ENCODE measurements at places on chromosomes 1 and 21.

- peak; percentile 58 for DNase-seq
These were observed 577 bp upstream of the CEP350 start for GRCh38 chr1:179953974-179954492.

DNA sequence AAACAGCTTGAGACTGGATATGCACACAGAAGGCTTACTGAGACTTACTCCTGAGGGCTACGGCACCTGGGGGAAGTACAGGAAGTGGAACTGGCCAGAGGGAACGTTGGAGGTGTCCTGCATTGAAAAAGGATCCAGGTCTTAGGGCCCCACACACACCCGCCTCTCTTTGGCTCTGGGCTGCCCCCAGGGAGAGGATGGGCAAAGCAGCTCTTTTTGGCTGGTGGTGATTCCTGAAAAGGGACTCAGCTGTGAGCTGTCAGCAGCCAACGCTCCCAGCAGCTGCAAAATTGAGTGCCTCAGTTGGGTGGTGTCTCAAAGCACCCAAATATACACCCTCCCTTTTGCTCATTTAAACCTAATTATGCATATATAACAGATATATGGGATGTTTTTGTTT, 213.2 kb downstream of the TNR start:
- DNase-seq = no peak

DNA sequence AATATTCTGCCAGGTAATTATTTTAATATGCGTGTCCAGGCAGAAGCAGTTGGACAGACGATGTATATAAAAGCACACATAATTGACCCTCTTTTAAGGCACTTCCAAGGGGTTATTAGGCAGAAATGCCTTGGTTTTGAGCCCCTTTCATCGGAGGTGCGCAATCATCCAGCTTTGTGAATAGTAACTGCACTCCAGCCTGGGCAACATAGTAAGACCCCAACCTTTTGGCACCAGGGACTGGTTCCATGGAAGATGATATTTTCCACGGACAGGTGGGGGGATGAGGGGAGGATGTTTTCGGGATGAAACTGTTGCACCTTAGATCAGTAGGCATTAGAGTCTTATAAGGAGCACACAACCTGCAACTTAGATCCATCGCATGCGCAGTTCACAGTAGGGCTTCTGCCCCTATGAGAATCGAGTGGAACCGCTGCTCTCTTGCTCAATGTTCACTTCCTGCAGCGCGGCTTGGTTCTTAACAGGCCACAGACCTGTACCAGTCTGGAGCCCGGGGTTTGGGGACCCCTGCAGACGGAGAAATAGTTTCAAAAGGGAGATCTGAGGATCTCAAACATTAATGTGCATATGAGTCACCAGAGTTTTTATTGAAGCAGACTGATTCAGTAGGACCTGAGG, 1.8 kb upstream of the MCOLN2 start:
- peak; percentile 44 for DNase-seq

DNA sequence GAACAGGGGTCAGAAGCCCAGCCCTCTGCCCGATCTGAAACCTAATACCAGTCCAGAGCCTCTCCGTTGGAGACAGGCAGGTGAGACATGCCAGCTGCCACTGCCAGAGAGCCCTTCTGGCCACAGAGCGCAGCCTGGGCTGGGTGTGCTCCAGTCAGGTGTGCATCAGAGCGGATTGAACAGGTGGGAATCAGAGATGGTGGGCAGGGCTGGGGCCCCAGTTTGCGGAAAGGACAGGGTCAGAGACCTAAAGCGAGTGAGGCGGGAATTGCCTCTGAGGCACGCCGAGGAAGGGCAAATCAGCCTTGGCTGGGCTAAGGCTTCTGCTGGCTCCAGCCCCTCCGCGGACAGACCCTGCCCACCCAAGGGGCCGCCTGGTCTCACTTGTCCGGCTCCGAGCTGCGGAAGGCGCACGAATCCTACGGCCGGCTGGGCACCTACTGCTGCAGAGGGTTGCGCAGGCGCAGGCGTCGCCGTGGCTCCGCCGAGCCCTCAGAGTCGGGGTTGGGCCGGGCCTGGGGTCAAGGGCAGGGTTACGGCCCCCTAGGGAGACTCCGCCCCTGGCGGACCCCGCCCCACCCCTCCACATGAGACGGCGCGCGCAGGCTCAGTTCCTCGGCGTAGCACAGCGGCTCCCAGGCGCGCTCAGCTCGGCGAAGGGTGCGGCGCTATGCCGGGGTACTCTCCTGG, 10.3 kb downstream of the CPLANE2 start:
- DNase-seq = peak; percentile 23

DNA sequence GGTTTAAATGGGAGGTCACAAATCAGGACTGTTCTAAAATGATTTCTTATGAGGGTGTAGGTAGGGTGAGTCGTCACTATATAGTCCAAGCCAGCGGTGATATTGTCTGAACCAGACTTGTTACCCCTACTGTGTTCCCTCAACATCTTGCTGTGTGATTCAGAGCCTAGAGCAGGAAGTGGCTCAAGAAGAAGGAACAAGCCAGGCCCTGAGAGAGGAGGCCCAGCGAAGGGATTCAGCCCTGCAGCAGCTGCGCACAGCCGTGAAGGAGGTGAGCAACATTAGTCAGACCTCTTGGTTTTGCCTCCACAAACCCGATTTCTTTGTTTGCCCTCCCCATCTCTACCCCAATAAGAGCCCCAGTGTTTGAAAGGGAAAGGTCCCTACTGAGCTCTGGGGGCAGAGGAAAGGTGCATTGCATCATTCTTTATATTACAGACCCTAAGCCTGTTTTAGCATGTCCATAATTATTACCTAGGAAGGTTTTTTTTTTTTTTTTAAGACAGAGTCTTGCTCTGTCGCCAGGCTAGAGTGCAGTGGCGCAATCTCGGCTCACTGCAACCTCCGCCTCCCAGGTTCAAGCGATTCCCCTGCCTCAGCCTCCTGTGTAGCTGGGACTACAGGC, 5.0 kb upstream of the SH3BGRL3 start:
- peak; percentile 79 for DNase-seq

Data from suppressor macrophage (primary cell).